ENCODE measurements at places on chromosomes 5 and 9.
A peak's percentile ranks its signal among the peaks of the same experiment; 100 is the strongest.

- no peak for DNase-seq
Measured at GRCh38 chr9:134676361-134676760, 34.8 kb downstream of the COL5A1 start.

DNA sequence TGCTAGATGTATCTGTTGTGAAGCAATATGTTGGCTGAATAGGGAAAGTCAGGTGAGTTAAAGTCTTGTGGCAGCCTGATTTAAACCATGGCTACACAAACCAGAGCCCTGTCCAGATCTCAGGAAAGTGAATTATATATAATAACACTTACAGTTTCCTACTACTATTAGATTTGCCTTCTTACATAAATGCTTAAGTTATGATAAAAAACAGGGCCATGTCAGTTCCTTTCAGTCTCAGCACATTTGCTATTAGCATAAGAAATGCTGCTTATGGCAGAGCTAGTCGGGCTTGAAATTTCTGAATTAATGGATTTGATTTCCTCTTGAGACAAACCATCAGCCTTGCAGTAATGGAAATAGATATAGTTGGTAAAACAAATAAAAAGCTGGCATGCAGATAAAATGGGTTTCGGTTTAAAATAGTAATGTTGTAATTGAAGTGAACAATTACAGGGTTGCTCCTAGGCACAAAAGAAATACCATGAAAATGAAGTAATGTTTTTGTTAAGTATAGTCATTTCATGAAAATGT is 664.2 kb upstream of the ZNF608 start:
- DNase-seq: no peak

DNA sequence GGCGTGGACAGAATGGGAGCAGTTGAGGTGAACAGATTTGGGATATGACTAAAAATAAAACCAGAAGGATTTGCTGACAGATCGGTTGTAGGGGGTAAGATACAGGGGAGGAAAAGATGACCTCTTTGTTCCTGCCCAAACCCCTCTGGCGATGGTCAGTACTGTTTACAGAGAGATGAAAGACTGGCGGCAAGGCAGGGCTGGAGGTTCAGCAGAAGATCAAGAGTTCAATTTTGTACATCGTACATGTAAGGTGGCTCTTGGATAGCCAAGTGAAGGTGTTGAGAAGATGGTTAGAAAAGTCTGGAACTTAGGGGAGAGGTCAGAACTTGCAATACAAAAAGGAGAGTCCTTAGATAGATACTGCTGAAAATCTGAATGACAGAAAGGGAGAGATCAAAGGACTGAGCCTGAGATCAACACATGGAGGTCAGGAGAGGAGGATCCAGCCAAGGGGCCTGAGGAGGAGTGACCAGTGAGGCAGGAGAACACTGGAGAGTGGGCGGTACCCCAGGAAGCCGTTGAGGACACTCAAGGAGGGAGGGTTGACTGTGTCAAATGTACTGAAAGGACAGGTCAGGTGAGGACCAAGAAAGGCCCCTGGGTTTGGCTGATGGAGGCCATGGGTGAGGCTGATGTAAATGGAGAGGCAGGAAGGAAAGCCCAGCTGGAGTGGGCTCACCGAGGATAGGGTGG is 7.1 kb downstream of the IL4 start:
- DNase-seq: no peak

GRCh38 chr9:131478421-131478868 is 24.3 kb upstream of the POMT1 start:
- peak; percentile 32 for DNase-seq

DNA sequence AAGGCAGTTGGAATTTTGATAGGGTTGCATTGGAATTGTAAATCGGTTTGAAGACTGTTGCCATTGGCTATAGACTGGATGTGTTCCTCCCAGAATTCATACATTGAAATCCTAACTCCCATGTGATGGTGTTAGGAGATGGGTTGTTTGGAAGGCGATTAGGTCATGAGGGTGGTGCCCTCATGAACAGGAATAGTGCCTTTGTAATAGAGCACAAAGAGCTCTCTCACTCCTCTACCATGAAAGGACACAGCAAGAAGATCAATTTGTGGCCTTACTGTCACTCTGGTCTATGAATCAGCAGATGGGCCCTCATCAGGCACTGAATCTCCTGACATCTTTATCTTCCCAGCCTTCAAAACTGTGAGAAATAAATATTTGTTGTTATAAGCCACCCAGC is 133.2 kb downstream of the PARP8 start:
- no peak for DNase-seq

GRCh38 chr5:162274679-162275078 is 207.1 kb downstream of the GABRG2 start:
- DNase-seq: no peak

- no peak for DNase-seq
Measured at GRCh38 chr5:66653325-66653724, 57.1 kb downstream of the MAST4 start.

DNA sequence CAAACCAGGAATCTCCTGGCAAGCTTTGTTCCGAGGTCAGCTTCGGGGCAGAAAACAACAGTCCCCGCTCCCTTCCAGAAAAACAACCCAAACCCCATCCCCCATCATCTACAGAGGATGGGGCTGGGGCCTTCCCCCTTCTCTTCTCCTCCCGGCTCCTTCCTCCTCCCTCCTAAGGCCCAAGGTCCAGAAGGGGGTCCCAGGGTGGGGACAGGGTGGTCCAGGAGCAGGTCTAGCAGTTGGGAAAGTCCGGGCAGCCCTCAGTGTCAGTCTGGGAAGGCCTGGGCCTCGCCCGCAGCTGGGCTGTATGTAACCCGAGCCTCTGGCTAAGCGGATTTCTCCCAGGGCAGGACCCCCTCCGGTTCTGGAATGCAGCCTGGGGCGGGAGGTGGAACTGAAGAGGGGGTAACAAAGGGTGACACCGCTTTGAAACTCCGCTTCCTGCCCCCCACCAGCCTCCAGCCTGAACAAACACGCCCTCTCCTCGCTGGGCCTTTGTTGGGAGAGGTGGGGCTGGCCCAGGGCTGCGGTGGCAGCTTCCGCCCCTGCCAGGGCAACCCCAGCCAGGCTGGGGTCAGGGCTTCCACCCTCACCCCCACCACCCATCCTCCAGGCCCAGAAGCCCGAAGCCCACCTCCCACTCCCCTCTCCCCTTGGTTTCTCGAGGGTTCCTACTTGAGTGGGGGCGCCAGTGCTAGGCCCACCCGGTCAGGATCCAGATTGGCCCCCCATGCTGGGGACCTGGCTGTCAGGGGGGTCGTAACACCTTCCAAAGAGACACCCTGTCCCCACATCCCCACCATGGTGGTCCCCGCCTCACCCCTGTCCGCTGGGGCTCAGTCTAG is 63.5 kb downstream of the C9orf50 start:
- no peak for DNase-seq
